Stimulated activated naive CD4-positive, alpha-beta T cell (primary cell): ENCODE measurements at places on chromosomes 4 and X.
A peak's percentile ranks its signal among the peaks of the same experiment; 100 is the strongest.

- DNase-seq: no peak
Measured at GRCh38 chr4:107600983-107601382, 119.1 kb downstream of the PAPSS1 start.

- DNase-seq: no peak
Measured at GRCh38 chr4:148364525-148364924, 77.7 kb downstream of the NR3C2 start.

GRCh38 chr4:73816814-73817213 is 19.7 kb upstream of the CXCL6 start:
- no peak for DNase-seq

DNA sequence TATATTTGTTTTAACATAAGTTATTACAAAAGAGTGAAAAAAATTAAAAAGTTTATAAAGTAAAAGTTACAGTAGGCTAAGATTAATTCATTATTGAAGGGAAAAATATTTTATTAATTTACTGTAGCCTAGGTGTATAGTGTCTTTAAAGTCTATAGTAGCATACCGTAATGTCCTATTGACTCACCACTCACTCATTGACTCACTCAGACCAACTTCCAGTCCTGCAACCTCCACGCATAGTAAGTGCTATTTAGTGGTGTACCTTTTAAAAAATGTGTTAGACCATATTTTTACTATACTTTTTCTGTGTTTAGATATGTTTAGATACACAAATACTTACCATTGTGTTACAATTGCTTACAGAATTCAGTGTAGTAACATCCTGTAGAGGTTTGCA is 841.1 kb downstream of the CENPC start:
- DNase-seq: no peak

GRCh38 chrX:42229533-42229932 is 306.2 kb upstream of the CASK start:
- DNase-seq: no peak

- no peak for DNase-seq
Measured at GRCh38 chr4:180101348-180102083, 2141.7 kb upstream of the TENM3 start.

- DNase-seq: no peak
Measured at GRCh38 chr4:38174801-38175200, 214.6 kb downstream of the PTTG2 start.

- no peak for DNase-seq
Measured at GRCh38 chr4:40607221-40607620, 22.4 kb downstream of the RBM47 start.

DNA sequence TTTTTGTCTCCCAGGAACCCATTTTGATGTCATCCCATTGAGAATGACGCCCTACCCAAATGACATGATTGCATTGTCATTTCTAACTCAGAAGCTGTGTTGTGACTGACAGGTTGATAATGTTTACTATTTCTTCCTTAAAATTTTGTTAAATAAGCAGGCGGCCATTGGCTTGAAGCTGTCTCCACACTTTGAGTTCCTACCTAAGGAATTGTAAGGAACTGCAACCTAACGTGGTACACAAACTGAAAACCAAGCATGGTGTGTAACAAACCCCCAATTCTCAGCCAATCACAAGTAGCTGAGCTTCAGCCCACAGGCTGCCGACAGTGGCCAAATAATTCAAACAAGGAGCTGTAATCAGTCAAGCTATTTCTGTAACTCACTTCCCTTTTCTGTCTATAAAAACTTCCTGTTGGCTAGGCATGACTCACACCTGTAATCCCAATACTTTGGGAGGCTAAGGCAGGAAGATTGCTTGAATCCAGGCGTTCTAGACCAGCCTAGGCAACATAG is 2.9 kb upstream of the MND1 start:
- DNase-seq: no peak

DNA sequence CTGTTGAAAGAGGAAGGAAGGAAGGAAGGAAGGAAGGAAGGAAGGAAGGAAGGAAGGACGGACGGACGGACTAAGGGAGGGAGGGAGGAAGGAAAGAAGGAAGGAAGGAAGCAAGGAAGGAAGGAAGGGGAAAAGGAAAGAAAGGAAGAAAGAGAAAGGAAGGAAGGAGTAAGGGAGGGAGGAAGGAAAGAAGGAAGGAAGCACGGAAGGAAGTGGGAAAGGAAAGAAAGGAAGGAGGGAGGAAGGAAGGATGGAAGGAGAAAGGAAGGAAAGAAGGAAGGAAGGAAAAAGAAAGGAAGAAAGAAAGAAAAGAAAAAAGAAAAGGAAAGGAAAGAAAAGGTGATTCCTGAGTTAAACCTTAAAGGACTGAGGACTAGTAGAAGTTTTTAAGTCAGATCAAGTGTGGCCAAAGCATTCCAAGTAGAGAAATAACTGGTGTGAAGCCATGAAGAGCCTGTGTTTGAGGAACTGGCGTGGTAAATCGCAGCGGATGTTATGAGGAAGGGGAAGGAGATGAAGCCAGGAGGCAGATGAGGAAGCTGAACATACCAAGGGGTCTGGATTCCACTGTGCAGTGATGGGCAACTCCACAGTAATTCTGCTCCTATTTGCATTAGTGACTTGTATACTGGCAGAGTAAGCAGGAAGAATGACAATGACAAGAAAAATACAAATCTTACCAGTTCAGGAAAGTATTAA is 163.5 kb downstream of the MGST2 start:
- no peak for DNase-seq

DNA sequence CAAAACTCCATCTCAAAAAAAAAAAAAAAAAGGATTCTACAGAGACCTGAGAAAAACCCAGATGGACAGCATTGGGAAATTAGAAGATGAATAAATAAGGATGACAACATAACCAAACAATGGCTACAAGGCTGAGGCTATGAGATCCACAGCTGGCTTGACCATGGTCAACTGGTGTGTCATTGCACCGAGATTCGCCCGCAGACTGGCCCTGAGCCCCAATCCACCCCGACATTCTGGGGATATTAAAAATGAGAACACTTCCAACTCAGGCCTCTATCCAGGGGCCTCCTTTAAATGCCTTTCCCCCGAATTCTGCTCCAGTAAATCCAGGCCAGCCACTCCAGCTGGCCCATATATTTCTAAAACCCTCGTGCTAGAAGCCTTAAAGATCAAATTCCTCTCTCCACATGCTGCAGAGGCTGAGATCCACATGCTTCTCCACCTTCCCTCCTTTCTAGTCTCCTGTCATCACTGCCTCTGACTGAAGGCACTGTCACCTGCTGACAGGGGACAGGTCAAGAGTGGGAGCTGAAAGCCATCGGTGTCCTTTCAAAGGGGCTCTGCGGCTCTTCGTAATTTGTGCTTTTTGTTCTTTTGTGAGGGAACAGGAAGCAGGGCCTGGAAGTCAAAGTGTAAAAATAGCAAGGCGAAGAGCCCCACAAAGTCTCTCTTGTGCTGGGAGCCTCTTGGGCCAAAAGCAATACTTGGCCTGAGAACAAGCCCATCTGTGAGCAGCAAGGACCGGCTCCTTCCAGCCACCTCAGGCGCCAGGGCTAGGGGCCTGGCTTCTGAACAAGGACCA is 203.7 kb downstream of the NSUN7 start:
- DNase-seq: no peak

GRCh38 chrX:40471965-40472648 is 108.7 kb upstream of the ATP6AP2 start:
- DNase-seq: peak; percentile 1

GRCh38 chrX:45264865-45265264 is 64.2 kb upstream of the DIPK2B start:
- no peak for DNase-seq

GRCh38 chrX:115040417-115040816 is 23.0 kb upstream of the IL13RA2 start:
- no peak for DNase-seq

- DNase-seq: no peak
Measured at GRCh38 chr4:108092288-108092687, 76.4 kb downstream of the LEF1 start.

- DNase-seq: no peak
Measured at GRCh38 chrX:10965174-10965798, 145.8 kb upstream of the HCCS start.

DNA sequence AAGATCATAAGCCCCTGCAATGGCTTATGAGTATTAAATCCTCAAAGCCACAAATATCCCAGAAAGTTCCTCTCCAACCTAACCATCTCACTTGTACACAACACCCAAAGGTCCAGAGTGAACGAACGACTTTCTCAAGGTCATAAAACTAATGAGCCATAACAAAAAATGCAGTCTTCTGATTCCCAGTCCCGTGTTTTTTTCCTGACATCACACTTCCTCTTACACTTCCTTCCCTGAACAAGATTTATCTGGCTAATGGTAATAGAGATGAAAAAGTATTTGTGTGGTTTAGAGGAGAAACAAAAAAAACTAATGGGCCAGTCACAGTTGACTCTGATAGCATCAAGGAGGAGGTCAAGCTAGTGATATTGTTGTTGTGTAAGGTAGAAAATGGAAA is 99.5 kb upstream of the KLHL13 start:
- no peak for DNase-seq

DNA sequence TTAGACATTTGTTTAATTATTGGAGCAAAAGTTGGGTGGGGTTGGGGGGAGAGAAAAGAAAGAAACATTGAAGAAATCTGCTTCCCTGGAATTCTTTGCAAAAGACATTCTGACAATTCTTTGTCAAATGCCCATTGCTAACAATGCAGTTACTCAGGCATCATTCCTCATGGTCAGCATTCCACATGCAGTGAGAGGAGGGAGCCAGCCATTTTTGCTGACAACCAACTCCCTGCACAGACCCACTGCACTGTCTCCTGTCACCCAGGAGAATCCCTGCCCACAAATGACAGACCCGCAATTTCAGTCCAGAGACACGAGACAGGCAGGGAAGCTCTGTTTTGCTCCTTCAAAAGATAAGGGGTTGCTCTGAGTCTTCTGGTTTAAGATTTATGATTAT is 985.1 kb upstream of the SLIT2 start:
- no peak for DNase-seq

DNA sequence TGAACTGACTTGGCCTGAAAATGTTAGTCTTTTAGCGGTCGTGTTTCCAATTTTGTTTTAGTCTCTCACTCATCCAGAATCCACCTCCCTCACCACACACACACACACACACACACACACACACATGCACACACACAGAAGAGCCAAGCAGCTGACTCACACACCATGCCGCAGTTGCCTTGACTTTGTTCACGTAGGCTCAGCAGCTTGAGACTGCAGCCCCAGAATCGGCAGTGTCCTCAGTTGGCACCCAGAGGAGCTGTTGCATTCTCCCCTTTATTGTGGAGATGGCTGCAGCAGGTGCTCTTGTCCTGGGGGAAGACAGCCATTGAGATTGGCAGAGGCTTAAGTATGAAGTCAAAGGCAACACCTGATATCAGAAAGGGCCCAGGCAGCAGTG is 20.9 kb upstream of the XPNPEP2 start:
- DNase-seq: no peak

DNA sequence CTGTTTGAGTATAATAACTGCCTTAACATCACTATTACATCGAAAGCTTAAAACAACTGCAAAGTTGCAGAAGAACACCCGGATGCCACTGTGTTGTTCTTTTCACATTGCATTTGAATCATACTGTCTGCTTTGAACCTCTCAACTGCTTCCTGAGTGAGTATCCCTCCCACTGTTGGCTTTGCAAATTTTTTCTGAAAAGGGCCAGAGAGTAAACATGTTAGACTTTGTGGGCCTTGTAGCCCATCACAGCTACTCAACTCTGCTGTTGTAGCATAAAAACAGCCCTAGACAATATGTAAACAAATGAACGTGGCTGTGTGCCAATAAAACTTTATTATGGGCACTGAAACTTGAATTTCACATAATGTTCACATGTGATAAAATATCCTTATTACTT is 76.1 kb downstream of the NSG1 start:
- no peak for DNase-seq

- peak; percentile 29 for DNase-seq
Measured at GRCh38 chr4:48484494-48485168, 1.5 kb downstream of the SLC10A4 start.
